Lower lobe of right lung (tissue), 2 donors: ENCODE measurements at places on chromosomes 4 and X. TPM values are rescaled to one million over a fixed set of nuclear protein-coding genes. Genes with fewer than 3 reads are reported as not detected.
A peak's percentile ranks its signal among the peaks of the same experiment; 100 is the strongest.

Gene ALPK1
- total RNA-seq = 40.1 TPM

Gene IGFBP7
- 322 TPM for total RNA-seq

Gene TCEAL6
- total RNA-seq = not detected

Gene HPSE
- 5.5 TPM for total RNA-seq

Gene TRIM61
- 0.89 TPM for total RNA-seq

Gene MAGEB10
- not detected for total RNA-seq

DNA sequence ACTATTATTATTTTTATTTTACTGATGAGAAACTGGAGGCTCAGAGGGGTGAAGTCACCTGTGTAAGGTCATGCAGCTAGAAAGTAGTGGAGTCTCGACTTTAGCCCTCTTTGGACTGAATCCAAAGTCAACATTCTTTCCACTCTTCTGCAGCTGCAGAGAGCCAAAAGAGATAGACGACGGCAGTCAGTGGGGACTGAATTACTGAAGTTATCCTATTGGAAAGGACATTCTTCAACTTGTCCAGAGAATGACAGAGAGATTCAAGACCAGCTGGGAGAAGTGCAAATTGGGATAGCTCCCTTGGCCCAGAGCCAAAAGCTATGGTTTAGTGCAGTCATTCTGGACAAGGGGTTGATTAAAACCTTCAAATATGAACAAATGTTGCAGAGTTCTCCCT, 42.5 kb downstream of the VGLL1 start:
- DNase-seq = no peak
- H3K36me3 ChIP-seq = no peaks in the 10 kb centered on the region
- H3K27me3 ChIP-seq = no peaks in the 10 kb centered on the region
- H3K27ac ChIP-seq = no peak overlapping the region
- no peaks in the 10 kb centered on the region for H3K4me1 ChIP-seq

DNA sequence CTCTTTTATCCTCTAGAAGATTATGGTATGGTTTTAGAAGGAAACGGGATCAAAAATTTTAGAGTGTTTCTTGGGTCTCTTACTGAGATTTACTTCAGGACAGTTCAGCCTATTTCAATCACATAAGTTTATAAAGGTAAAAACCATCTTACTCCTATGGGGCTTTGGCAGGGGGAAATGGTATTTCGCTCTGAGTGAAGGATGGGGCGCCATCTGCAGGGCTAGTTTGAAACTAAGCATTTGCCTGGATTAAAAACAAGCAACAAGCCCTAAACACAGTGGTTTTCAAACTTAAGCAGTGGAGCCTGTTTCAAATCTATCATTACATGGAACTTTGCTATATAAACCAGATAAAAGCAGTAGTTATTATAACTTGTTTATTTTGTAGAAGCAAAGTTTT, 361.5 kb upstream of the FMR1 start:
- DNase-seq = no peak
- H3K36me3 ChIP-seq = no peaks in the 10 kb centered on the region
- no peaks in the 10 kb centered on the region for H3K4me1 ChIP-seq
- H3K4me3 ChIP-seq = no peak overlapping the region
- H3K27ac ChIP-seq = no peak overlapping the region
- no peaks in the 10 kb centered on the region for H3K27me3 ChIP-seq

GRCh38 chr4:187491959-187492358, 503.6 kb upstream of the ZFP42 start:
- no peak overlapping the region for H3K4me3 ChIP-seq
- H3K27me3 ChIP-seq = no peaks in the 10 kb centered on the region
- H3K36me3 ChIP-seq = no peaks in the 10 kb centered on the region
- DNase-seq = no peak

- no peaks in the 10 kb centered on the region for H3K27me3 ChIP-seq
- H3K4me3 ChIP-seq = peak overlapping the region; percentile 77
- peak overlapping the region; percentile 86 for H3K27ac ChIP-seq
- no peaks in the 10 kb centered on the region for H3K36me3 ChIP-seq
- no peak for DNase-seq
Observed at GRCh38 chr4:119626420-119626819, 2.2 kb downstream of the PDE5A start.

DNA sequence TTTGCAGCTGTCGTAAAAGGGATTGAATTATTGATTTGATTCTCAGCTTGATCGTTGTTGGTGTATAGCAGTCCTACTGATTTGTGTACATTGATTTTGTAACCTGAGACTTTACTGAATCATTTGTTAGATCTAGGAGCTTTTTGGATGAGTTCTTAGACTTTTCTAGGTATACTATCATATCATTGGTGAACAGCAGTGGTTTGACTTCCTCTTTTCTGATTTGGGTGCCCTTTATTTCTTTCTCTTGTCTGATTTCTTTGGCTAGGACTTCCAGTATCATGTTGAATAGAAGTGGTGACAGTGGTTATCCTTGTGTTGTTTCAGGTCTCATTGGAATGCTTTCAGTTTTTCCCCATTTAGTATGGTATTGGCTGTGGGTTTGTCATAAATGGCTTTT, 8.4 kb downstream of the APOOL start:
- no peak for DNase-seq
- no peaks in the 10 kb centered on the region for H3K27me3 ChIP-seq
- no peak overlapping the region for H3K27ac ChIP-seq
- no peak overlapping the region for H3K4me3 ChIP-seq

GRCh38 chr4:165198329-165198728, 9.0 kb upstream of the KLHL2 start:
- H3K4me3 ChIP-seq = no peak overlapping the region
- H3K36me3 ChIP-seq = no peaks in the 10 kb centered on the region
- no peaks in the 10 kb centered on the region for H3K27me3 ChIP-seq
- H3K4me1 ChIP-seq = no peaks in the 10 kb centered on the region
- no peak for DNase-seq
- H3K27ac ChIP-seq = no peak overlapping the region
